ENCODE measurements at places on chromosomes 4 and X. TPM values are rescaled to one million over a fixed set of nuclear protein-coding genes. Genes with fewer than 3 reads are reported as not detected.

- DNase-seq: no peak
These were observed 9.9 kb downstream of the YIPF6 start for GRCh38 chrX:68508799-68509198.

SSX2B gene
- total RNA-seq: not detected

DNA sequence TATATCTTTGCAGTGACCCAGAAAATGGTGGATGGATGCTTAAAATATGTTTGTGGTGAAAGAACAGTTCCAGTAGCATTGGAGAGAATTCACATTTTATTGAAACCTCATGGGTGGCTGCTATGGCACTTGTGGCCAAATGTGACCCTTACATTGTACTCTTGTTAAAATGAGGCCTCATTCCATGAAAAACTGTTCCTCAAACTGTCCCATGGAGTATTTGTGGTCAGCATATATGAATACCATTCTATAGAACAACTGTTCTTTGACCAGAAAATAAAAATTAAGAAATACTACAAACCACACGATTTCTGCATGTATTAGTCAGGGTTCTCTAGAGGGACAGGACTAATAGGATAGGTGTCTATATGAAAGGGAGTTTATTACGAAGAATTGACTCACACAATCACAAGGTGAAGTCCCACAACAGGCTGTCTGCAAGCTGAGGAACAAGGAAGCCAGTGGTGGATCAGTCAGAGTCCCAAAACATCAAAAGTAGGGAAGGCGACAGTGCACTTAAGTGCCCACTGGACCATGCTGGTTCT lies 35.1 kb downstream of the GEMIN8 start:
- no peak for DNase-seq

DNA sequence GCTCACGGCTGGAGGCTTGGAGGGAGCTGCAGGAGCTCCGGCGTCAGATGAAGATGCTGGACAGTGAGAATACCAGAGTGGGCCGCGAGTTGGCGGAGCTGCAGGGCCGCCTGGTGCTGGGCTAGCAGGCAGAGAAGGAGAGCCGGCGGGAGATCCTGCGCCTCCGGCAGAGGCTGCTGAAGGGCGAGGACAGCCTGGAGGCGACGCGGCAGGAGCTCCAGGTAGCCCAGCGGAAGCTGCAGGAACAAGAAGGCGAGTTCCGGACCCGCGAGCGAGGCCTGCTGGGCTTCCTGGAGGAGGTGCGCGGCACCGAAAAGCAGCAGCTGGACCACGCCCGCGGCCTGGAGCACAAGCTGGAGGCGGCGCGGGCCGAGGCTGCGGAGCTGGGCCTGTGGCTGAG lies 14.7 kb downstream of the SMIM10L2A start:
- DNase-seq: no peak

AADAT gene
- 5.6 TPM for total RNA-seq

GC gene
- not detected for total RNA-seq
